ENCODE measurements at places on chromosomes 6 and 20. TPM values are rescaled to one million over a fixed set of nuclear protein-coding genes. Genes with fewer than 3 reads are reported as not detected.
A peak's percentile ranks its signal among the peaks of the same experiment; 100 is the strongest.

- DNase-seq = no peak
These were observed 925.0 kb upstream of the MAN1A1 start for GRCh38 chr6:120274547-120274946.

- DNase-seq = peak; percentile 69
These were observed 55.2 kb upstream of the RREB1 start for GRCh38 chr6:7052443-7053011.

- no peak for DNase-seq
These were observed 10.6 kb upstream of the DLK2 start for GRCh38 chr6:43465948-43466347.

DNA sequence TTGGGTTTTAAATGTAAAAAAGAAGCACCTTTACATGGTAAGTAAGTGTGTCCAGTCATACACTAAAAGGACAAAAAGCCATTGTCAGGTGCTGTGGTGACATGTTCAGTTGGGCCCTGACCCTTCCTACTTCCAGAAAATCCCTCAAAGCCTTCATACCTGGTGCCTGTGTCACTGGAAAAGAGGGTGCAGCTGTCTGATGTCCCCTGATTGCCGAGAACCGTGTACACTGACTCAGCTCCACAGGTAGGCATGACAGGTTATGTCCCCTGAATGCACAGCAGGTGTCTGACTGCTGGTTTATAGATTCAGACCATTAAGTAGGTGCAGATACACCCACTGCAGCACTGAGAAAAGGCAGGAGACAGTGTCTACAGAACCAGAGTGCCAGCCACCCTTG lies 99.1 kb downstream of the FOXC1 start:
- DNase-seq = no peak

GRCh38 chr6:82524031-82524430 lies 160.4 kb downstream of the TPBG start:
- DNase-seq = no peak

DNA sequence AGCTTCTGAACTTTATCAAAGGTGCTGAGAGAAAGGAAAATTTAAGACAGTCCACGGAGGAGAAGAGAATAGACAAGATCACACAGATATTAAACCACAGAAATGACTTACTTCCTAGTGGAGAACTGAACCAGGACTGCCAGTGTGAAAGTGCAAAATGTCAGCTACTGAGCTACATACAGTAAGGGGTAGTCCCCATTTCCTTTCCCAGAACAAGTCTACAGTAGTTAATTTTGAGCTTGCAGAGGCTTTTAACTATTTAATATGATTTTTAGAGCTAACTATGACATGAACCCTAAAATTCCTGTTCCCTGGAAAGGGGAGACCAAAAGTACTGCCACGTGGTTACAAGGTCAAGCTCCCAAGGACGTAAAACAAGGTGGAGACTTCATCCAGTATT lies 45.1 kb downstream of the CEP85L start:
- DNase-seq = no peak

DNA sequence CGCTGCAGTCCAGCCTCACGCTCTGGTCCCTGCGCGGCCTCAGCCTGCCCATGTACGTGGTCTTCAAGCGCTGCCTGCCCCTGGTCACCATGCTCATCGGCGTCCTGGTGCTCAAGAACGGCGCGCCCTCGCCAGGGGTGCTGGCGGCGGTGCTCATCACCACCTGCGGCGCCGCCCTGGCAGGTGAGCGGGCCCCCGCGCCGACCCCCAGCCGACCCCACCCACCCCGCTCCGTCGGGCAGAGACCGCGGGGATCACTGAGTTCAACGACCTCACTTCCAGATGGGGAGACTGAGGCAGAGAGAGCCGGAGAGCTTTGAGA lies 545 bp downstream of the SLC35D3 start:
- peak; percentile 47 for DNase-seq

GRCh38 chr6:150027806-150028565 lies 2.7 kb upstream of the RAET1L start:
- no peak for DNase-seq

DNA sequence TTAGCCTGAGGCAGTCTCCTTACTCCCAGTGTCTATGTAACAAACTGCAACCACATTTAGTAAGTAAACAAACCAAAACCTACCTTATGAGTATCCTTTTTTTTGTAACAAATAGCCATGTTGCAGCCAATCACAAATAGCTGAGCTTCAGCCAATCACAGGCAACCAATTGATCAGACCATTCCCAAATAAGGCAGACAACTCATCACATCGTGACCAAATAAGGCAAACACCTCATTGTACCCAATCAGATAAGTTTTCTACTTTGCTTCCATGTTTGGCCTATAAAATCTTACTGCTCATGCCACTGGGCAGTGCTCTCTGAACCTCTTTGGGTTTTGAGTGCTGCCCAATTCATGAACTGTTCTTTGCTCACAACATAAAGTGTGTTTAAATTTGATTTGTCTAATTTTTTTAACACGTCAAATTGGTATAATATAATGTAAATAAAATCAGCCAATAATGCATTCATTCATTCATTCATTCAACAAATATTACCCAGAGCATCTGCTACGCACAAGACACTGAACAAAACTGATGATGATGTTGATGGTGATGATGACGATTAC lies 117.8 kb downstream of the BCAS1 start:
- no peak for DNase-seq

DNA sequence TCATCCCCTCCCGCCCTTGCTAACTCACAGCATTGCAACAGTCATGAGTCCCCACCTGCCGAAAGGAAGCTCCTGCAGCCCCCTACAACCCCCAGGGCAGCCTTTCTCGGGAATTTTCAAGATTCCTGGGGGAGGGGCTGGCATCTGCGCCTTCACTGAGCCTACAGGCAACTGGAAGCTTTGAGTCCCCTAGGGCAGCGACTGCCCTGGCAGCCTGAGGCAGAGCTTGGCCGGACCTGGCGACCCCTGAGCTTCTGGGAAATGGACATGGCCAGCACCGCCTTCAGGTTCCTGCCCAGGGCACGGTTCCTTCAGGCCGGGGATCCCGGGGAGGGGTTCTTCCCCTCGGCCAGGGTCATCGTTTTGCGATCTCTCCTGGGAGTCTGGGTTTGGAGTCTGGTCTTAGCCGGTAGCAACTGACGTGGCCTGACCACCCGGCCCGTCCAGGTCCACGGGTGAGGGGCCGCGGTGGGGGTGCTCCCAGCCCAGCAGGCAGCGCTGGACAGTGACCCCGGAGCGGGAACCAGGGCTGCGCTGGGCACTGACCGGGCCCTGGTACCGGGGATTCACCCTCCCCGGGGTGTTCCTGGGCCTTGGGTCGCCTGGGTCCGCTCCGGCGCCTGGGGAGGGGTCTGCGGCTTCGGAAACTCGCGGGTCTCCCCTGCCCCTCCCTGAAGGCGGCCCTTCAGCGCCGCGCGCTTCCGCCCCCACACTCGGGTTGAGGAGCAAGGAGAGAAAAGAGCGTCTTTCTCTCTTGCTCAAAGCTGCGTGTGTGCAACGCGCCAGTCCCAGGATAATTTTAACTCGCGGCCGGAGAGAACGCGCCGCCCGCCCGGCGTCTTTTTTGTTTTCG lies 593 bp upstream of the COL9A3 start:
- DNase-seq = peak; percentile 84

GRCh38 chr20:44532981-44533331 lies 11.1 kb upstream of the SERINC3 start:
- no peak for DNase-seq

- DNase-seq = no peak
These were observed 28.2 kb downstream of the MYT1 start for GRCh38 chr20:64192406-64192805.

RGS17 gene
- total RNA-seq = 12.2 TPM

BPIFB4 gene
- total RNA-seq = not detected

FAM217A gene
- total RNA-seq = not detected

RIMS4 gene
- 44.2 TPM for total RNA-seq

GABRR2 gene
- not detected for total RNA-seq

SMLR1 gene
- total RNA-seq = not detected
